ENCODE measurements at places on chromosomes 5 and 9. TPM values are rescaled to one million over a fixed set of nuclear protein-coding genes. Genes with fewer than 3 reads are reported as not detected.
A peak's percentile ranks its signal among the peaks of the same experiment; 100 is the strongest.

Gene BAAT
- not detected for total RNA-seq

Gene PHF24
- total RNA-seq = 1.5 TPM

Gene NAIP
- total RNA-seq = 38.7 TPM

Gene SLCO4C1
- total RNA-seq = 0.76 TPM

Gene SLC36A2
- total RNA-seq = not detected

Gene GAS1
- 217 TPM for total RNA-seq

Gene ZNF354C
- total RNA-seq = 38.7 TPM

Gene C5orf52
- not detected for total RNA-seq

Gene C5orf46
- total RNA-seq = not detected

Gene TYRP1
- total RNA-seq = not detected

- no peak overlapping the region for H3K27ac ChIP-seq
- no peak overlapping the region for H3K4me3 ChIP-seq
- H3K36me3 ChIP-seq = no peaks in the 10 kb centered on the region
- no peaks in the 10 kb centered on the region for H3K4me1 ChIP-seq
Observed at GRCh38 chr5:30197662-30198061, 995.8 kb upstream of the CDH6 start.

- no peak overlapping the region for H3K4me3 ChIP-seq
- DNase-seq = no peak
- no peaks in the 10 kb centered on the region for H3K36me3 ChIP-seq
- H3K4me1 ChIP-seq = no peaks in the 10 kb centered on the region
- no peak overlapping the region for H3K27ac ChIP-seq
Observed at GRCh38 chr5:143217804-143218160, 185.7 kb downstream of the NR3C1 start.

DNA sequence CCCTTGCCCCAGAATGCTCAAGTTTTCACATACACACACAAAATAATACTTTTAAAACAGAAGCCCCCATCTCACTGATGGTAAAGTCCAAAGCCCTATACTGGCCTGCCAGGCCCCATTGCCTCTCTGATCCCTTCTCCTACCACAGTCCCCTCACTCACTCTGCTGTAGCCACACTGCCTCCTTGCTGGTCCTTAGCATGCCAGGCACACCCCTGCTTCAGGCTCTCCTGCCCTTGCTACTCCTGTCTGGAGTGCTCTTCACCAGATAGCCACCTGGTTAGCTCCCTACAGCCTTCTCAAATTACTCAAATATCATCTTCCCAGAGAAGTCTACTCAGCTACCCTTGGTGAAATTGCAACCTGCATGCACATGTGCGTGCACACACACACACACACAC lies 177.5 kb downstream of the C5orf15 start:
- H3K4me3 ChIP-seq = no peak overlapping the region
- H3K27me3 ChIP-seq = no peaks in the 10 kb centered on the region
- DNase-seq = no peak
- H3K36me3 ChIP-seq = no peaks in the 10 kb centered on the region
- H3K4me1 ChIP-seq = no peaks in the 10 kb centered on the region

DNA sequence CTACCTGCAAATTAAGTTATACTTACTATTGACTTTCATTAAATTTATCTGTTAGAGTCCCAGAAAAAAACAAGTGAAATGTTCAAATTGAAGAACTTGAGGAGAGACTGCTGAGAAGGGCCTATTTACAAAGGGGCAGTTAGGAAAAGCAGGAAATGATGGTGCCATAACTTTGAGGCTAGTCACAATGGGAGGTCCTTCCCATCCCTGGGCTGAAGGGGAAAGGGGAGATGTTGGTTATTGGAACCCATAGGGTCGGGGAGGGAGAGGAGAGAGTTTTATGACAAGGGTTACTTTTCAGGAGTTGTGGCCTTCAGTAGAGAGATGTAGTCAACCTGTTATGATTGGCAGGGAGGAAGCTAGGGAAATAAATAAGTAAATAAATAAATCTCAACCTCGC lies 169.1 kb downstream of the DMRT2 start:
- no peak overlapping the region for H3K4me3 ChIP-seq
- no peak for DNase-seq
- no peaks in the 10 kb centered on the region for H3K4me1 ChIP-seq
- H3K27ac ChIP-seq = no peak overlapping the region
- no peaks in the 10 kb centered on the region for H3K27me3 ChIP-seq

- no peaks in the 10 kb centered on the region for H3K36me3 ChIP-seq
- no peak for DNase-seq
- no peaks in the 10 kb centered on the region for H3K27me3 ChIP-seq
- no peaks in the 10 kb centered on the region for H3K4me1 ChIP-seq
- no peak overlapping the region for H3K4me3 ChIP-seq
- no peak overlapping the region for H3K27ac ChIP-seq
Observed at GRCh38 chr5:107861565-107861964, 190.8 kb upstream of the EFNA5 start.

GRCh38 chr5:53364061-53364460 lies 116.4 kb upstream of the FST start:
- no peak overlapping the region for H3K27ac ChIP-seq
- no peaks in the 10 kb centered on the region for H3K4me1 ChIP-seq
- no peak overlapping the region for H3K4me3 ChIP-seq
- H3K27me3 ChIP-seq = no peaks in the 10 kb centered on the region
- no peaks in the 10 kb centered on the region for H3K36me3 ChIP-seq

DNA sequence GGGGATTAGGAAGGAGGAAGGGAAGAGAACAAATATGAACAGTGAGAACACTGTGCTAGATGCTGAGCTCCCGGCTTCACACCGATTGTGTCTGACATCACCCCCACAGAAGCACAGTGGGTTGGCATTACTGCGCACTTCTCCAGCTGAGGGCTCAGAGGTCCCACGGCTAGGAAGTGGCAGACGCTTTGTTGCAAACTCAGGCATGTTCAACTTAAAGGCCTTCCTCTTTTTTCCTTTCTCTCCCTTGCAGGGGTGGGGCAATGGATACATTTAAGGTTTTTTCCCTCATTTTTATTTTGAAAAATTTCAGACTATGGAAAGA lies 15.5 kb upstream of the SHB start:
- H3K27me3 ChIP-seq = no peaks in the 10 kb centered on the region
- no peak overlapping the region for H3K27ac ChIP-seq
- no peaks in the 10 kb centered on the region for H3K4me1 ChIP-seq

DNA sequence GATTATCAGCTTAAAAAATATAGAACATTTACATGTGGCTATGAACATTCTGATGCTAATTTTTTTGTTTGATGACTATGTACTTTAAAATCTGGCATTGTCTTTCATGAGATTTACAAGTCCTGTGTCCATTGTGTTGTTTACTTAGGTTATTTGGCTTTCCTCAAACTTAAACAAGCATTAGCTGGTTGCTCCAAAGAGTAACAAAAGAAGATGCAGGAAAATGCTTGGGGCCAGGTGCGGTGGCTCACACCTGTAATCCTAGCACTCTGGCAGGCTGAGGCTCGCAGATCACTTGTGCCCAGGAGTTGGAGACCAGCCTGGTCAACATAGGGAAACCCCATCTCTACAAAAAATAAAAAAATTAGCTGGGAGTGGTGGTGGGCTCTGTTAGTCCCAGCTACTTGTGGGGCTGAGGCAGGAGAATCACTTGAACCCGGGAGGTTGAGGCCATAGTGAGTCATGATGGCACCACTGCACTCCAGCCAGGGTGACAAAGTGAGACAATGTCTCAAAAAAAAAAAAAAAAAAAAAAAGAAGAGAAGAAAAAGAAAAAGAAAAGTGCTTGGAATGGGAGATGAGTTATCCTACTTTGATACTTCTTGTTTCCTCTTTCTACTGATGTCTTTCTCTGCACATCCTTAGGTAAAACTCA lies 39.7 kb downstream of the PAM start:
- no peak overlapping the region for H3K4me3 ChIP-seq
- H3K27me3 ChIP-seq = no peaks in the 10 kb centered on the region
- H3K27ac ChIP-seq = peak overlapping the region; percentile 44

DNA sequence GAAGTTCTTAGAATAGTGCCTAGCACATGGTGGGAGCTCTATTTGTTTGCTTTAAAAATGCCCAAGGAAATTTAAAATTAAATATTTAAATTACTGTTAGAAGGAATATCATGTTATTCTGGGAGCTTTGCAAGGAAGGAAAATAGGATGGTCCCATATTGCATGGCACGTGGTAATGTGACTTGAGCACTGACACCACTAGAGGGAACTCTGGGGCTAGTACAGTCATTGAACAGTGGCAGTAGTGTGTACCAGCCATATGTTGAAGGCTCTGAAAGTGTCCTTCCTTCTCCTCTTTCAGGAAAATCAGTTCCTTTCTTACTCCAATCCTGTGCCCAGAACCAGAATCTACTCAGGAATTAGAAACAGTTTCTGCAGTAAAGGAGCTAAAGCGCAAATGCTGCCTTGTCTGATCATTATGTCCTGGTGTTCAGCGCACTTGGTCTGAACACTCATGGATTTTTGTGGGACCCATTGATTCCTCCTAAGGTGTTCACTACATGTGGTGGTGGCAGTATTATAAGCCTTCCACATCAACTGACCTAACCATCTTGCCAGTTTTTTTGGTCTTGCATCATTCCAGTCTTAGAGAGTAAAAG lies 54.1 kb downstream of the GDA start:
- no peaks in the 10 kb centered on the region for H3K36me3 ChIP-seq
- H3K4me1 ChIP-seq = no peaks in the 10 kb centered on the region
- DNase-seq = no peak
- H3K4me3 ChIP-seq = no peak overlapping the region
- H3K27me3 ChIP-seq = no peaks in the 10 kb centered on the region

GRCh38 chr5:144583541-144584449 lies 413.1 kb downstream of the KCTD16 start:
- no peaks in the 10 kb centered on the region for H3K36me3 ChIP-seq
- no peak overlapping the region for H3K4me3 ChIP-seq
- DNase-seq = no peak
- no peaks in the 10 kb centered on the region for H3K4me1 ChIP-seq
- H3K27ac ChIP-seq = no peak overlapping the region
- no peaks in the 10 kb centered on the region for H3K27me3 ChIP-seq

DNA sequence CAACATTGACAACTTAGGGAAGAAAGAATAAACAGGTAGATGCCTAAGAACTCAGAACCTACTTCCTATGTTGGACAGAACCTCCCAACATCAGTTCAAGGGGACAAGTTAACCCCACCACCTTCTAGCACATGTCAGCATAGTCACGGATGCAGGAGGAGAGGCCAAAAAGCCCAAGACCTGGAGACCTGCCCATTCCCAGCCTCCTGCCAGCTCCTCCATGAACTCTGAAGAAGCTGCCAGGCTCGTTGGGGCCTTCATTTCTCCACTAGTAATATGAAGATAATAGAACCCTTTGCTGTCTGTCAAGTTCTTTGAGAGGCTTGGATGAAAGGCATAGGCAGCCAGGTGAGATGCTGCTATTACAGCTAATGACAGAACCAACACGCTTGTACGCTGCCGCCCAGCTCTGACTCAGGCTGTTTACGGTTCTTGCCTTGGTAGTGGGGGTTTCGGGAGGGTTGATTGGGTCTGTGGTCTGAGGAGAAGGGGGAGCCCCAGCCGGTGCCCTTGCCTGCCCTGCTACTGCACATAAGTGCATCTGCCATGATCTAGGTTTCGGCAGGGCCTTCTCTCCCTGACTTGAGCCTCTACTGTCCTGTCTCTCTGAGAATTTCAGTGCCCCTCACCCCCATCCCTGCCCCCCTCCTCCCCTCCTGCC lies 82.2 kb downstream of the NRG2 start:
- no peaks in the 10 kb centered on the region for H3K27me3 ChIP-seq
- no peak for DNase-seq
- no peaks in the 10 kb centered on the region for H3K4me1 ChIP-seq
- H3K4me3 ChIP-seq = no peak overlapping the region
- H3K27ac ChIP-seq = no peak overlapping the region

DNA sequence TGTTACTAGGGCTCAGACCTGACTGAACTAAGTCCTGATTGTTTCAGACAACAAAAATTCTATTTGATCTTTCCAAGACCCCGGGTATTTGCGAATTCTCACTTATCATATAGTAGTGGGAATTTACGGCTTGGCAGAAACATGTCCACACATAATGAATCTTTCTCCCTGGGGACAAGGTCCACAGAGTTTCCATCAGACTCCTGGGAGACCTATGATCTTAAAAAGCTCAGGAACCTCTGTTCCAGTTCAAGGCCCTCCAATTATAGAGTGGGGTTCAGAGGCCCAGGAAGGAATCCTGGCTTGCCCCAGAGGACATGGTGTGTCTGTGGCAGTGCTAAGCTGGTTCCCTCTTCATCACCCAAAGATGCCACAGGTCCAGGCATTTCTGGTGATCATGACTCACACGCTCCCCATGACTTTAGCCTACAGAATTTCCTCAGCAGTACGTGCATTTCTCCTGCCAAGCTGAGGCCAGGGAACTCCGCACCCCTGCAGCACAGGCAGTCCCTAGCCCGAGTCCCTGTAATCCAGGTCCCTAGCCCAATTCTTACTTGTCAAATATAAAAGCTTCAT lies 12.6 kb downstream of the RAPGEF1 start:
- H3K4me1 ChIP-seq = no peaks in the 10 kb centered on the region
- no peak for DNase-seq
- H3K27ac ChIP-seq = no peak overlapping the region

DNA sequence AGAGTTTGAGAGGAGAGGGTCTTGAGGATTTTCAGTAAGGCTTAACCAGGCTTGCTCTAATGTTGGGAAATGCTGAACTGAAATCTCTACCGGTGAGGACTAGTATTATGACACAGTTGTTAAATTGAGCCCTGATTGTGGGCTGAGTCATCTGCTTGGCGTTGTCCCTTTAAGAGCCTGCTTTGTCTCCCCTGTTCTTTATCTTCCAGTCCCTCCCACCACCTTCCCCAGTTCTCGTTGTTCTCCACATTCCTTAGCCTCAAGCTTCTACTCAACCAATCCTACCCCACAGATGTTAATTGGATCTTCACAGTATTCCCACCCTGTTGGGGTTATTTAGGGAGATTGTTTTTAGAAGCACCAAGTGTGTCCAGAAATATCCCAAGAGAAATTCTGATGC lies 57.6 kb downstream of the ANKRD55 start:
- H3K27me3 ChIP-seq = no peaks in the 10 kb centered on the region
- peak overlapping the region; percentile 59 for H3K27ac ChIP-seq
- H3K4me1 ChIP-seq = no peaks in the 10 kb centered on the region
- DNase-seq = peak; percentile 75
- H3K4me3 ChIP-seq = no peak overlapping the region
- no peaks in the 10 kb centered on the region for H3K36me3 ChIP-seq

DNA sequence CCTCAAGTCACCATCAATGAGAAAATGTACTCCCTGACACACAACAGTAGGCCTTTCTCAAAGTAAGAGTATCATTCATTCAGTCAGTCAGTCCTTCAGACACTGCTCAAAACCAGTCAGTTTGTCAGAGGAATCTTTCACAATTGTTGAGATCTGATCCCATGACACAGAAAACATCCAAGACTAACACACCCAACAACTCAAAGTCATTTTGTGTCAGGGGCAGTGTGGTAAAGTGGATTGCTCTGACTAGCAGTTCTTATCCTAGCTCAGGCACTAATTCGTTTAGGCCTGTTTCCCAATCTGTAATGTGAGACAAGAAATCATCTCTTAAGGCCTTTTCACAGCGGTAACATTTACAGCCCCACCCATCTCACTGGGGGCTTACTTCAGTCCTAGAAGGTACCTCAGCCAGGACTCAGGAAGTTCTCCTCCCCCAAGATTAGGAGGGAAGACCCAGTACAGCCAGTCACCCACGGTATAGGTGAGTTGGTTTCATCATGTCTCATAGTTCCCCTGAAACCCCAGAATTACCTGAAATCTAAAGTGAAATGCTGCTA lies 31.9 kb downstream of the SH3TC2 start:
- H3K36me3 ChIP-seq = no peaks in the 10 kb centered on the region
- H3K4me3 ChIP-seq = no peak overlapping the region
- no peak overlapping the region for H3K27ac ChIP-seq
- DNase-seq = no peak
